ENCODE measurements at places on chromosomes 4 and X. TPM values are rescaled to one million over a fixed set of nuclear protein-coding genes. Genes with fewer than 3 reads are reported as not detected.

DSPP gene
- not detected for total RNA-seq

DNA sequence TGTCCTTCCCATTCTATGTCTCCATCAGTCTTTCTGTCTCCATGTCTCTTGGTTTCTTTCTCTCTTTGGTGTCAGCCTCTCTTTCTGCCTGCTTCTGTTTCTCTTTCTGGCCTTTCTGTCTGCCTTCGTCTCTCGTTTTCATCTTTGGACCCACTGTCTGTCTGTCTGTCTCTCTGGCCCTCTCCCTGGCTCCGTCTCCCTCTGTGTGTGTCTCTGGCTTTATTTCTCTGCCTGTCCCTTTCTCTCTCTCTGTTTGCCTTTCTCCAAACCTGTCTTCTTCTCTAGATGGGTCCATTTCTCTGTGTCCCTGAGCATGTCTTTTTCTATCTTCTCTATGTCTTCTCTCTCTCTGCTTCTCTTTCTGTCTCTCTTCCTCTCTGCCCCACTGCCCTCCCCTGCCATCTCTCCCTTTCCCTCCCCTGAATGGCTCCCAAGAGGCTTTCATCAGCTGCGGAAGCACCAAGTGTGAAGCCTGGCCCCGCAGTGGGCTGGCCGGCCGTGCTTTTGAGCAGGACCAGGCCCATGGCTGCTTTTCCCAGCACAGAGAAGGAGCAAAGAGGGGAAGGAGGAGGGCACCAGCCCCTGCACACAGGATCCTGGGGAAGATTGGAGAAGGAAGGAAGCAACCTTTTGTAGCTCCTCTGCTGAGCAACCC is 57.4 kb downstream of the PJA1 start:
- DNase-seq, result no peak

GRCh38 chrX:7515681-7516413 is 327.1 kb upstream of the VCX start:
- DNase-seq, result no peak

DNA sequence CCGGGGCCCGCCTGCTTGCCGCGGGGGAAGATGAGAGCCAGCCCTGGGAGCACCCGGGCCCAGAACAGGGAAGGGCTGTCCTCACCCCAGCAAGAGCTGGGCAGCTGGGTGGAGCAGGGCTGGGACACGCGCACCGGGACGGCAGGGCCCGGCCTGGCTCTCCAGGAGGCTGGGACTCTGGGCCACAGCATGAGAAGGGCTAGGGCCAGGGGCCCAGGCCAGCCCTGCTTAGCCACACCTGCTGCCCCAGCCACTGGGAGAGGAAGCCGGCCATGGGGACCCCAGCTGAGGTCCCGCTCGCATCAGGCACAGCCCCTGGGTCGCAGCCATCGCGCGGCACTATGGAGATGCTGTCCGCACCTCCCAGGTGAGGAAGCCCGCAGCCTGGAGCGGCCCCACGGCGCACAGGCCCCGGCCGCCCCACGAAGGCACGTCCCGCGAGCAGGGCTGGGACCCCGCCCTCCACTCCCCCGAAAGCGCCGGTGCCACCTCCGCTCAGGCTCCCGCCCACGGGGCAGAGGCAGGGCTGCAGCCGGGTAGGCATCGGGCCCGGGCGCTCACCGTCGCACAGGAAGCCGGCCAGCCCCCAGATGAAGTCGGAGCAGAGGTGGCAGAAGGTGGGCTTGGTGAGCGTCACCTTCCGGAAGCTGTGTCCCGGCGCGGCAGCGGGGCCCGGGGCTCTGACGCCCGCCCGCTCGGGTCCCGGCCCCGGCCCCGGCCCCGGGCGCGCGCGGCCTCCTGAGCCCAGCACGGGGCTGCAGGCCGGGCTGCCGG is 531 bp downstream of the DGKQ start:
- DNase-seq, result no peak

- no peak for DNase-seq
These were observed 42.5 kb downstream of the RTL5 start for GRCh38 chrX:72089254-72089653.

All from cardiac septum (tissue), 1 donor.